ENCODE measurements at places on chromosomes 4 and X.

DNA sequence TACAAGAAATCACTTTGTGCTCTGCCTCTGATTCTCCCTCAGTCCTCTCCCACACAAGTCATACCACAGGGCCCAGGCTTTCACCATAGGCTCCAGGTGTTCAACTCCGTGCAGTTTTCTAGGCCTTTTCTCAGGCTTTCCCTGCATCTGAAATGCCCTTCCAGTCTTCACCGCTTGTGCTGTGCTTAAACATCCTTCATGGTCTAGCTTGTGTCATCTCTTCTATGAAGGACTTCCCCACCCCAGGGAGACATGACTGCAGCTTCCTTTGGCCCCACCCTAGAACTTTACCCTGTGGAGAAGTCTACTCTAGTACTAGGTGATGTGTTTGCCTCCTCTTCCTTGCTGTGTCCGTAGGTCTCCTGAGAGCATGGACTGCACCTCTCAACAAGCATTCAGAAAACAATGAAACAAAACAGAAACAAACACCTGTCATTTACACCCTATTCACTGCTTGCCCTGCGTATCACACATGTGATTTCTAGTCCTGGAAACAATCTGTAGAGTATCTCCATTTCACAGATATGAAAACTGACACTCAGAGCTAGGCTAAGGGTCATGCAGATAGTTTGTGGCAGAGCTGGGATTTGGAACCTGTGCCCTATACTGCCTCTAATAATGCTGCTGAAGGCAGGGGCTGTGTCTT is 22.7 kb upstream of the LEF1 start:
- no peaks in the 10 kb centered on the region for H3K36me3 ChIP-seq
- no peak for DNase-seq
- H3K27ac ChIP-seq: no peak overlapping the region
- no peaks in the 10 kb centered on the region for H3K27me3 ChIP-seq
- no peaks in the 10 kb centered on the region for H3K4me1 ChIP-seq
- no peak overlapping the region for H3K4me3 ChIP-seq

DNA sequence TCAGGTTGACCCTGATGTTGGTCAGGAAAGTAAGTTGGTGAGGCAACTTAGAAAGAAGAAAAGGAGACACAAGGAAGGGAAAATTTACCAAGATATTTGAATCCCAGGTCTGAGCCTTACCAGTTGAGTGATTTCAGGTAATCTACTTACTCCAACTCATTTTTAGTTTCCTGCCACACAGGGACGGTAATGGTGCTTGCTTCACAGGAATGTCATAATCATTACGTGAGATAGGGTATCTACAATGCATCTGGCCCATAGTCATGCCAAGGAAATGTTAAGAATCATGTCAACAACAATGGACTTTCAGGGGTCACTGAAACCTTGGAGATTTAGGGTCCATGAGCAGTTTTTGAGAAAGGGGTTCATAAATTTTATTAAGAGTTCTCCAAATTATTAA is 195.4 kb upstream of the HHIP start:
- no peaks in the 10 kb centered on the region for H3K4me1 ChIP-seq
- H3K27ac ChIP-seq: no peak overlapping the region
- no peak for DNase-seq
- no peaks in the 10 kb centered on the region for H3K36me3 ChIP-seq
- H3K27me3 ChIP-seq: no peaks in the 10 kb centered on the region
- no peak overlapping the region for H3K4me3 ChIP-seq

- no peaks in the 10 kb centered on the region for H3K36me3 ChIP-seq
- H3K4me1 ChIP-seq: no peaks in the 10 kb centered on the region
- no peak overlapping the region for H3K4me3 ChIP-seq
- DNase-seq: peak; percentile 21
- H3K27me3 ChIP-seq: no peaks in the 10 kb centered on the region
These were observed 46.6 kb upstream of the PRRG1 start for GRCh38 chrX:37302569-37302968.

GRCh38 chrX:30777575-30777974 is 111.5 kb downstream of the TAB3 start:
- no peaks in the 10 kb centered on the region for H3K4me1 ChIP-seq
- no peak overlapping the region for H3K27ac ChIP-seq
- H3K4me3 ChIP-seq: no peak overlapping the region
- no peaks in the 10 kb centered on the region for H3K36me3 ChIP-seq

DNA sequence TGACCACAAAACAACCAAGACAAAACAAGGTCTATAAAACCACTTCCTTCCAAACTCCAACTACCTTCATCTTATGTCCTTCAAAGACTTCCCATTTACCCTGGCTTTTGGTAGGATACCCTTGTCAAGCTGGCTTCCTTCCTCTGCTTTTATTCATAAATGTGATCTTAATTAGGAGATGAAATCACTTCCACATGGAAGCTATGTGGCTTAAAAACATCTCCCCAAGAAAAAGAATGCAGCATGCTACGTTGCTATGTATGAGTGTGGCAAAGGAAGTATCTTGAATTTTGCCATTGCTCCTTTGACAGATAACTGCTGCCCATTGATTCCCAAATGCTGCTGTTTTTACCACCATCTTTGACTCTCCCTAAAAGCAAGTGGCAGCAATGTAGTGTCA is 46.4 kb upstream of the VEGFD start:
- H3K27ac ChIP-seq: no peak overlapping the region
- no peak overlapping the region for H3K4me3 ChIP-seq
- no peaks in the 10 kb centered on the region for H3K4me1 ChIP-seq
- DNase-seq: no peak
- H3K27me3 ChIP-seq: no peaks in the 10 kb centered on the region

DNA sequence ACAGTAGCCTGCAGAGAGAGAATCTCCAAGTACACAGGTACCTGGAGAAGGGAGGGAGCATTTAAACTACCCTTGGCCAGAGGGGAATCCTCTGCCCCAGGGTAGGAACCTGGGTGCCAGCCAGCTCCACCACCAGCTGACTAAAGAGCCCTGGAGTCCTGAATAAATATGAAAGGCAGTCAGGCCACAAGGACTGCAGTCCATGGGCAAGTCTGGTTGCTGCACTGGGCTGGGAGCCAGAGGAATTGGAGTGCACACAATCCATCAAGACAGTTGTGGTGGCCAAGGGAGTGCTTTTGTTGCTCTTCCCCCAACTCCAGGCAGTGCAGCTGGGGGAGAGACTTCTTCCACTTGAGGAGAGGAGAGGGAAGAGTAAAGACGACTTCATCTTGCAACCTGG is 172.5 kb downstream of the HNRNPD start:
- H3K36me3 ChIP-seq: no peaks in the 10 kb centered on the region
- H3K27me3 ChIP-seq: no peaks in the 10 kb centered on the region
- H3K27ac ChIP-seq: no peak overlapping the region
- no peak for DNase-seq
- H3K4me1 ChIP-seq: no peaks in the 10 kb centered on the region
- H3K4me3 ChIP-seq: no peak overlapping the region

- H3K36me3 ChIP-seq: no peaks in the 10 kb centered on the region
- H3K27me3 ChIP-seq: peaks cover 1% of the 10 kb centered on the region
- H3K27ac ChIP-seq: no peak overlapping the region
- H3K4me1 ChIP-seq: no peaks in the 10 kb centered on the region
These were observed 494.5 kb downstream of the BCOR start for GRCh38 chrX:39603230-39603629.

GRCh38 chrX:120522820-120523219 is 37.9 kb downstream of the CUL4B start:
- no peak for DNase-seq
- H3K27ac ChIP-seq: no peak overlapping the region
- no peaks in the 10 kb centered on the region for H3K4me1 ChIP-seq
- H3K36me3 ChIP-seq: no peaks in the 10 kb centered on the region
- no peak overlapping the region for H3K4me3 ChIP-seq

GRCh38 chr4:151688785-151689043 is 72.1 kb downstream of the GATB start:
- no peak overlapping the region for H3K4me3 ChIP-seq
- no peaks in the 10 kb centered on the region for H3K27me3 ChIP-seq
- H3K36me3 ChIP-seq: no peaks in the 10 kb centered on the region
- DNase-seq: no peak

DNA sequence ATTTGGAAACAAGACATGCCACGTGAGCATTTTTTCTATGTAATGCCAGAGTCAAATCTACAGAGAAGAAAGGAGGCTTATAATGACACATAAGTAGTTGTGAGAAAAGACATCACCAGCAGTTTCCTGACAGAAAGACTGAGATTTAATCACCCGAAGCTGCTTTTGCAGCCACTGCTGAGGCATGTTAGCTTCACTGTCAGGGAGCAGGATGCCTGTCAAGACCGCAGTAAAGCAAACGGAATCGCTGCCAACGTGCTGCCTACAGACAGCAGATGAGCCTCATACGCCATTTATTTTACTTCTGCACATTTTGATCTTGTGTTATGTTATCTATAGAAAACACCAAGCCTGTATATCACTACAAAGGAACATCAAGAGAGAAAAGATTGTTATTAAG is 68.7 kb upstream of the NDST3 start:
- H3K4me1 ChIP-seq: no peaks in the 10 kb centered on the region
- no peak overlapping the region for H3K27ac ChIP-seq
- H3K4me3 ChIP-seq: no peak overlapping the region
- H3K27me3 ChIP-seq: no peaks in the 10 kb centered on the region

GRCh38 chr4:77635246-77635645 is 29.6 kb downstream of the CXCL13 start:
- no peaks in the 10 kb centered on the region for H3K4me1 ChIP-seq
- no peak for DNase-seq
- H3K27ac ChIP-seq: no peak overlapping the region
- no peak overlapping the region for H3K4me3 ChIP-seq

GRCh38 chr4:138367942-138368341 is 125.8 kb upstream of the SLC7A11 start:
- H3K4me3 ChIP-seq: no peak overlapping the region
- no peak overlapping the region for H3K27ac ChIP-seq
- H3K4me1 ChIP-seq: no peaks in the 10 kb centered on the region
- no peak for DNase-seq

GRCh38 chrX:44747317-44747716 is 96.5 kb upstream of the DUSP21 start:
- no peak overlapping the region for H3K27ac ChIP-seq
- no peak overlapping the region for H3K4me3 ChIP-seq
- no peaks in the 10 kb centered on the region for H3K36me3 ChIP-seq
- peak; percentile 75 for DNase-seq
- H3K27me3 ChIP-seq: no peaks in the 10 kb centered on the region

DNA sequence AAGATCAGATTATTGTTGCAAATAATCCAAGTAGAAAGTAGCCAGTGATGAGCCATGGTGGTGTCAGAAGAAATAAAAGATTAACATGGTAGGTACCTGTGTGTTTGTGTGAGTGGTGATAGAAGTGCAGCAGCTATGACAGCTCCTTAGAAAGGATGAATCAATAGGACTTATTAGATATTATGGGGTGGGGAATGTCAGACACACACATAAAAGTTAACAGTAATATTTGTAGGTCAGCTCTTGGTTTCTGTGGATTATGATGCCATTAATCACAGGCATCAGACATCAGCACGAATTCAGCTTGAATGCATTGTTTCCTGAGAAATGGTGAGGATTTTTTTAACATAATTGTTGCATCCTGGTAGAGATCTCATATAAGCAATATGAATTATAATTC is 695.7 kb downstream of the CENPC start:
- H3K27ac ChIP-seq: no peak overlapping the region
- no peak for DNase-seq
- H3K4me3 ChIP-seq: no peak overlapping the region
- H3K36me3 ChIP-seq: no peaks in the 10 kb centered on the region
- H3K27me3 ChIP-seq: no peaks in the 10 kb centered on the region

GRCh38 chrX:115324194-115324593 is 34.7 kb downstream of the LUZP4 start:
- H3K4me3 ChIP-seq: no peak overlapping the region
- peaks cover 5% of the 10 kb centered on the region for H3K4me1 ChIP-seq
- no peaks in the 10 kb centered on the region for H3K36me3 ChIP-seq
- DNase-seq: no peak
- H3K27me3 ChIP-seq: no peaks in the 10 kb centered on the region

- peaks cover 37% of the 10 kb centered on the region for H3K27me3 ChIP-seq
- no peak for DNase-seq
- H3K4me3 ChIP-seq: no peak overlapping the region
- no peaks in the 10 kb centered on the region for H3K4me1 ChIP-seq
- H3K36me3 ChIP-seq: no peaks in the 10 kb centered on the region
- H3K27ac ChIP-seq: no peak overlapping the region
These were observed 3.5 kb upstream of the RNF212 start for GRCh38 chr4:1116838-1117237.

- no peaks in the 10 kb centered on the region for H3K27me3 ChIP-seq
- peak overlapping the region; percentile 25 for H3K4me3 ChIP-seq
- peaks cover 36% of the 10 kb centered on the region for H3K4me1 ChIP-seq
- DNase-seq: peak; percentile 98
These were observed 58.5 kb upstream of the PRDM8 start for GRCh38 chr4:80138551-80139538.

GRCh38 chr4:51835855-51836254 is 7.1 kb upstream of the DCUN1D4 start:
- no peak overlapping the region for H3K27ac ChIP-seq
- H3K27me3 ChIP-seq: peaks cover 5% of the 10 kb centered on the region
- H3K4me3 ChIP-seq: no peak overlapping the region
- no peaks in the 10 kb centered on the region for H3K36me3 ChIP-seq
- DNase-seq: no peak

- no peaks in the 10 kb centered on the region for H3K4me1 ChIP-seq
- H3K4me3 ChIP-seq: no peak overlapping the region
- no peaks in the 10 kb centered on the region for H3K27me3 ChIP-seq
- DNase-seq: no peak
- no peak overlapping the region for H3K27ac ChIP-seq
These were observed 225.1 kb downstream of the CBR4 start for GRCh38 chr4:168784786-168785461.

- peaks cover 69% of the 10 kb centered on the region for H3K27me3 ChIP-seq
- no peaks in the 10 kb centered on the region for H3K4me1 ChIP-seq
- H3K27ac ChIP-seq: no peak overlapping the region
- DNase-seq: no peak
These were observed 54.9 kb downstream of the ABLIM2 start for GRCh38 chr4:8103421-8104390.

GRCh38 chrX:7389576-7389975 is 241.6 kb upstream of the PUDP start:
- H3K27me3 ChIP-seq: no peaks in the 10 kb centered on the region
- H3K4me1 ChIP-seq: no peaks in the 10 kb centered on the region
- no peak for DNase-seq
- H3K4me3 ChIP-seq: no peak overlapping the region

DNA sequence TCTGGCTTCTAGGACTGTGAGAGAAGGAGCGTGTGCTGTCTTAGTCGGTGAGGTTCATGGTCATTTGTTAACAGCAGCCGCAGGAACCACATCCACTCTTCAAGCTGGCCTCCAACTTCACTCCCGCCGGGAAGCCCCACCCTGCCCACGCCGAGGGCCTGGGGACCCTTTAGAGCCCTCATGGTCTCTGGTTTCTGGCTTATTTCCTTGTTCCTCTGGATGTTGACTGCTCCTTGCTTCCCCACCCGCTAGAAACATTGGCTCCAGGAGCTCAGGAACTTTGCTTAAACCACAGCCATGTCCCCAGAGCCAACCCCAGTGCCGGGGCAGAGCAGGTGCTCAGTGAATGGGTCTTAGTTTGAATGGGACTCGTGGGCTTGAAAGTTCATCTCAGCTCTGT is 40.8 kb downstream of the HTRA3 start:
- no peak for DNase-seq
- no peak overlapping the region for H3K4me3 ChIP-seq
- H3K4me1 ChIP-seq: peaks cover 10% of the 10 kb centered on the region
- no peak overlapping the region for H3K27ac ChIP-seq
- no peaks in the 10 kb centered on the region for H3K27me3 ChIP-seq
